Lung (tissue), 17 donors: ENCODE measurements at places on chromosomes 3 and 15. TPM values are rescaled to one million over a fixed set of nuclear protein-coding genes. Genes with fewer than 3 reads are reported as not detected.

DNA sequence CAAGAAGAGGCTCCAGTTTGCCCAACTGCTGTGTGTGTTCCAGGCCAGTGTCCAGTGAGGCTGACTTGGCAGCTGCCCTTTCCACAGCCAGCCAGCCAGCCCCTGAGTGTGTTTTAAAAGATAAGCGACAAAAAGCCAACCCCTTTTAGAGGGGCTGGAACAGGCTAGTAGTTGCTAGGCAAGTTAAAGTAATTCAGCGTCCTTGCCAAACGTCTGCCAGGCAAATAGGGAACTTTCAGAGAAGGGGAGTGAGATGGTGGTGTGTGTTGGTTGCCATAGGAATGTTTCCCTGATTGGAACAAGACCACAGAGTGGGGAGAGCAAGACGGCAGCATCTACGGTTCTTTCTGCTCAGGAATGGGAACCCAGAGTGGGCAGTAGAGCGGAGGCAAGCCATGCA, 86.3 kb downstream of the TMEM108 start:
- DNase-seq = peak; percentile 89

DNA sequence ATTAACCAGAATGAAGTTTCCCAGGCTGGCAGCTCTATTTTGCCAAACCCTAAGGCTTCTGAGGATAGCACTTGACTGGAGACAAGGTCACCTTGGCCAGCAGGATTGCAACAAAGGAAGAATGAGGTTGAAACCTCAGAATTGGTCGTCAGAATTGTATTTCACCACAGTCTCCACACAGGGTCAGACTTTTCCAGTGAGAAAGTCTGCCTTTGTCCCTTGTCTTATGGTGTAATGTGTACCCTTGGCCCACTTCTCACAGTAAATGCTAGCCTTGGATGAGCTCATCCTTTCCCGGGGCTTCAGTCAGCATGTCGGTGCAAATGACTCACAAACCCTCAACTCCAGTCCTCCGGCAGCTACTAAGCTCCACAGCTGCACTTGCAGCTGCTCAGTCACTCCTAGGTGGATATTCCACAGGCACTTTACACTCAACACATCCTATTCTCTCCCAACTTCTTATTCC, 19.7 kb downstream of the SSR3 start:
- peak; percentile 58 for DNase-seq

TGM5 gene
- 0.15 TPM for total RNA-seq

- no peak for DNase-seq
These were observed 8.2 kb upstream of the TNIK start for GRCh38 chr3:171468296-171468906.

PAK6 gene
- 10.4 TPM for total RNA-seq

DNA sequence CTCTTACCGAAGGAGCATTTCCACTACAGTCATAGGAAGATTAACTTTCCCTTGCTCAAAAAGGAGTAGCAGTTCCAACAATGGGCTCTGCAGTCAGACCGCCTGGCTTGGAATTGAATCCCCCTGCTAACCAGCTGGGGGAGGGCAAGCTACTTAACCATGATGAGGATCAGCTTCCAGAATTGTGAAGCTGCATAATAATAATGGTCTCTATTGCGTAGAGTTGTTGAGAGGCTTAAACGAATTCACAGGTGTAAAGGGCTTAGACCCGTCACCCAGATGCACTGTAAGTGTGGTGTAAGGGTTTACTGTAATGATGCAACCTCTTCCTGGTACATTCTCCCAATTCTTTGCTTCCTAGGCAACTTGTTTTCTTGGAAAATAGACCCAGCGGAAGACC, 185.2 kb upstream of the RGMA start:
- no peak for DNase-seq

ZIC1 gene
- total RNA-seq = not detected

ACP3 gene
- 66.4 TPM for total RNA-seq

GRCh38 chr3:37987315-37987697, 3.3 kb upstream of the VILL start:
- no peak for DNase-seq

GRCh38 chr3:88460369-88460768, 310.6 kb downstream of the C3orf38 start:
- no peak for DNase-seq

SLC2A2 gene
- 0.12 TPM for total RNA-seq

CCRL2 gene
- total RNA-seq = 20.6 TPM

DNA sequence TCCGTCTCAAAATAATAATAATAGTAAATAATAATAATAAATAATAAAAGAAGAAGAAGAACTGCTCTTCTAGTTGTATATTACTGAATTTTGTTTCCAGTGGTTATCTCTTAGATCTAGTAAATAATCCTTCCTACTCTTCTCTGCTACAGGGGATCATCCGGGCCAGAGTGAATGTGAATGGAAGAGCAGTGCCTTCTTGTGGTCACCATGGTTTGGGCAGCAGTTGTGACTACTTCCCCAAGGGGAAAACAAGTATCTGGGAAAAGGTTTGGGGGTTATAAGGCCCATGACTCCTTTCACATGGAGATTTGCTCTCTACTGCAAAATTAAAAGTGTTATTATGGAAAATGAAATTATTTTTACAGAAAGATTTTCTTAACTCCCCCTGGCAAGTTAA, 5.5 kb upstream of the OR5K1 start:
- no peak for DNase-seq

DNA sequence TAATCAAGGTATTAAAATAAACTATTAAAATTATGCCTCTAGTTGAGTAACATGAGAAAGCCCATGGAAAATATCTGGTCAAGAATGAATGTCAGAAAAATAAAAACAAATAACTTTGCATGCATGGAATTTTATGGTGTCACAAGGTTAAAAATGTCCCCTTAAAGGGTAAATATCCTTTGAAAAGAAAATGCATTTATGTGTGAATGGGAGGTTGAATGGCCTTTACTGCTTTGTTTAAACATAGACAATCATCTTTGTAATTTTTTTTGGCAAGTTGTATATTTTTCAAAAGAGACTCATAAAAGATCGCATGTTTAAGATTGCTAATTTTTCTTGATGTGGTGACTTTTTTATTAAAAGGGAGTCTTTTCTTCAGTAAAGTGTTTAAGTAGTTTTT, 564.2 kb downstream of the NR2F2 start:
- DNase-seq = no peak

DNA sequence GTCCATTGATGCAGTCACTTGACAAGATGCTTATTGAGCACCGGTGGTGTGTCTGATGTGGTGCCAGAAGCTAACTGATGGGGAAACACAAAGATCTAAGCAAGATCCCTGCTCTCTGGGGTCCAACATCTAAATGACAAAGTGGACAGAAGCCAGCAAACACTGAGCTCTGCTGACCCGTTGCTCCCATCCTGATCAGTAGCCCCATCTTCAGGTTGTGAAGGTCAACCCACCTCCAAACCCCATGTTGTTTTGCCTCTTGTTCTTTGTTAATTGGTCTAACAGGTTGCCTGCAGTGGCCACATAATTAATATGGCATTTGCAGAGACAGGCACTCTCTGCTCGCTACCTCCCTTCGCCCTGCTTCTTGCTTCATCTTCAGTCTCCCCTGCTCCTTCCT, 21.5 kb upstream of the GLCE start:
- no peak for DNase-seq
